ENCODE measurements at places on chromosomes 5 and 9. TPM values are rescaled to one million over a fixed set of nuclear protein-coding genes. Genes with fewer than 3 reads are reported as not detected.

MARCHF11 gene
- not detected for polyA plus RNA-seq

TLE1 gene
- polyA plus RNA-seq = 28.9 TPM

WHRN gene
- 0.60 TPM for polyA plus RNA-seq

TAF11L8 gene
- not detected for polyA plus RNA-seq

SOX30 gene
- 0.12 TPM for polyA plus RNA-seq

Measured in sigmoid colon (tissue), 7 donors.